ENCODE measurements at places on chromosomes 2 and 18.

DNA sequence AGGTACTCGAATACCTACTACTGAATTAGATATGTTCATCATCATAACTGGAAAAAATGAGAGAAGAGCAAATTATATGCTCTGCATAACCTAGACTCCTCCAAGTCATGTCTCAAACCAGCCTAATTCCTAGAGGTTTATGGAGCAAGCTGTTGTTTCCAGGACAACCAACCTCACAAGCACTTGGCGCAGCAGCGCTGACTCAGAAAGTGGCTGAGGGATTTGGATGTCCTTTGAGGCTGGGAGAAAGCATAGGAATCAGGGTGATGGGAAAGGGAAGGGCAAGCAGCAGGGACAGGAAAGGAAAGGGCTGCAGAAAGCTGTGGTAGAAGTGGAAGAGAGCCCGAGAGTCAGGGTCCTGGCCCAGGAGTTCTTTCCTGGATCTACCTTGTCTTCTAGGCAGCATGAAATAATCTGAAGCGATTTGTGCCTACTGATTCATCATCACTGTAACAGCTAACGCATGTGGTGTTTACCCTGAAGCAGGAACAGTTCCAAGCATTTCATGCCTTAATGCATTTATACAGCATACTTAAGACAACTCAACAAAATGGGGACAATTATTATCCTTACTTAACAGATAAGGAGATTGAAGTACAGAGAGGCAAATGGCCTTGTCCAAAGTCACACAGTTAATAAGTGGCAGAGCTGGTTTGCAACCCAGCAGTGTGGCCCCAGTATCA is 3.7 kb downstream of the PLEK start:
- peak; percentile 52 for DNase-seq

DNA sequence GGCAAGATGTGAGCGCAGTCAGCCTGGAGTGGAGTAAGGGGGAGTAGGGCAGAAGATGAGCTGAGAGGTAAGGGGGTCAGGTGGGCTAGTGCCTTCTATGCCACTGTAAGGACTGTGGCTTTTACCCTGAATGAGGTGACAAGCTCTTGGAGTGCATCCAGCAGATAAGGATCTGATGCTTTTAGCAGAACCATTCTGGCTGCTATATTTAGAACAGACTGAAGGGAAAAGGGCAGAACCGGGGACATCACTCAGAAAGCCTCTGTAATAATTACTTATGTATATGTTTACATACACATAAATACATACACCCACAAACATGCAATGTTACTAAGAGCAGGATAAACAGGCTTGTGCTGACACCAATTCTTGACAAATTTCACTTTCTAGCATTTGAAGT is 124.8 kb downstream of the DTNB start:
- DNase-seq: no peak

- no peak for DNase-seq
Observed at GRCh38 chr18:77911971-77912605, 662.4 kb downstream of the GALR1 start.

GRCh38 chr18:59148192-59148591 is 8.5 kb downstream of the SEC11C start:
- no peak for DNase-seq

- DNase-seq: no peak
Observed at GRCh38 chr2:145416640-145417039, 896.7 kb upstream of the ZEB2 start.

GRCh38 chr2:1598041-1598710 is 146.1 kb downstream of the PXDN start:
- no peak for DNase-seq
